ENCODE measurements at places on chromosomes 16 and 17.
A peak's percentile ranks its signal among the peaks of the same experiment; 100 is the strongest.

DNA sequence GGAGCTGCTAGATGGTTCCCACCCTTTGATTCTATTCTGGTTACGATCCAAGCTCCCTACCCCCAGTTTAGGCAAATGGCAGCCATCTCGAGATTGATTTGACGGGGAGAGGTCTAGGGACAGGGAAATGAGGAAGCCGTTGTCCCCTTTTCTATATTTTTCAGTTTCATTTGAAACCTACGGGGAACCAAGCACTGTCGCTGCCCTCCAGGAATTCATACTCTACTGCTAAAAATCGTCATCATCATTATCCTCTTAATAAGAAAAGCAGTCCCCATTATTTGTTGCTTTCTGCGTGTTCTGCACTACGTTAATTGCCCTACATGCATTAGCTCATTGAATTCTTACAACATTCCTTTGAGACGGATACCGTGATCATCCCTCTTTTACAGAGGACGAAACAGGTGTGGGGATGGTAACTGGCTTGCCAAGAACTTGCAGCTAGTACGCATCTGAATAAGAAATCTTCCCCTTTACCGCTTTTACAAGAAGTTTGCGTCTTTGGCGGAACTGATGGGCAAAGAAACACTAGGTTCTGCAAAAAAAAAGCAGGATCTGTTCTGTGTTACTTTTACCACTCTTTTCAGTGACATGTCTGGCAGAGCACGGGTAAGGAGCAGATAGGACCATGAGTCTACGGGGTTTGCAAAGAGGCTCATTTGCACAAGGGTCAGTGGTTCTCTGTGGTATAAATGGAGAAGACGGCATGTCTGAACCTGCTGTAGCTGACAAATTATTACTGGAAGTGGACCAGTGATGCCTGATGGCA is 1.1 kb downstream of the CCP110 start:
- DNase-seq = no peak

DNA sequence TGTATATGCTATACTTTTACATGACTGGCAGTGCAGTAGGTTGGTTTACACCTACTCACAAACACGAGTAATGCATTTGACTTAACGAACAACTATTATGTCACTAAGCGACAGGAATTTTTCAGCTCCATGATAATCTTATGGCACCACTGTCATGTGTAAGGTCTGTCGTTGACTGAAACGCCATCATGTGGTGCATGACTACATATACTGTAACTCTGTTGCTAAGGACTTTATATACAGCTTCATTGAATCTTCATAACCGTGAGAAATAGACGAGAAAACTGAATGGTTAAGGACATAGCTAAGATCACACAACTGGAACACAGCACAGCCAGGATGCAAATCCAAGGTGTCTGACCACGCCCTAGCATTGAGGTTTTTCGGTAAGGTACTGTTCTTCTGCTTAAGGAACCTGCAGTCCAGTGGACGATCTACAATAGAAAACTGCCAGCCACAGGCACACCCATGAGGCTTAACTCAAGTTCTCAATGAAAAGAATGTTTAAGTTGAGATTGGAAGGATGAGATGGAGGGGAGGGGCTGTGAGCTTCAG is 3.3 kb downstream of the CFAP20 start:
- DNase-seq = no peak

DNA sequence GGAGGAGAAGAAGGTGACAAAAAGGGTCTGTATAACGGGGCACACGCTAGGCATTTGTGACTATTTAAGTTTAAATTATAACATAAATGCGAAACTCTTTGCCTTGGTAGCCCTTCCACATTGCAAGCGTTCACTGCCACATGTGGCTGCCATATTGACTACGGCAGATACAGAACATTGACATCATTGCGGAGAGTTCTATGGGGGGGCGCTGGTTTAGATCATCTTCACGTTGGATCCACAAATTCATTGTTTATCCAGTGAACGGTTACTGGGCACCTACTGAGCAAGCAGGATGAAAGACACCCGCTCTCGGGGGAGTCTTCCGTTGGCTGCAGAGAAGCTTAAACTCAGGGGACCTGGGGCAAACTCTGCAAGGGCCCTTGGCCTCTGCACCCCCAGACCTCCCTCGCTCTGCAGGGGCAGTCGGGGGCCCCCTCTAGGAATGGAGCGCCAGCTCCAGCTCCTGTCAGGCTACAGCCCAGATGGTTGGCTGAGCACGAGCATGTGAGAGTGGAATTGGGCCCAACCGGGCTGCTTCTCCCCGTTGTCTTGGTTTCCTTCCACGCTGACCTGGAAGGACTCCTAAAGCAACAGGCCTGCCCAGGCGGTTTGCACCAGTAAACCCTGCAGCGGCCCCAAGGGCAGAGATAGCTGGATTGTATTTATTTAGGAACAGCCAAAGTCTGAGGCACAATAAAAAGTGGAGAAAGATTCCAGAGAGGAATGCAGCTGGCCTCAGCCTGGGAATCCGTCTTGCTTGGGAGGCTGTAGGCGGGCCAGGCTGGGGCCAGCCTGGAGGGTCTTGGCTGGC is 172.2 kb downstream of the SEC14L1 start:
- no peak for DNase-seq

- DNase-seq = no peak
Observed at GRCh38 chr17:82938873-82939620, 99.2 kb upstream of the ZNF750 start.

DNA sequence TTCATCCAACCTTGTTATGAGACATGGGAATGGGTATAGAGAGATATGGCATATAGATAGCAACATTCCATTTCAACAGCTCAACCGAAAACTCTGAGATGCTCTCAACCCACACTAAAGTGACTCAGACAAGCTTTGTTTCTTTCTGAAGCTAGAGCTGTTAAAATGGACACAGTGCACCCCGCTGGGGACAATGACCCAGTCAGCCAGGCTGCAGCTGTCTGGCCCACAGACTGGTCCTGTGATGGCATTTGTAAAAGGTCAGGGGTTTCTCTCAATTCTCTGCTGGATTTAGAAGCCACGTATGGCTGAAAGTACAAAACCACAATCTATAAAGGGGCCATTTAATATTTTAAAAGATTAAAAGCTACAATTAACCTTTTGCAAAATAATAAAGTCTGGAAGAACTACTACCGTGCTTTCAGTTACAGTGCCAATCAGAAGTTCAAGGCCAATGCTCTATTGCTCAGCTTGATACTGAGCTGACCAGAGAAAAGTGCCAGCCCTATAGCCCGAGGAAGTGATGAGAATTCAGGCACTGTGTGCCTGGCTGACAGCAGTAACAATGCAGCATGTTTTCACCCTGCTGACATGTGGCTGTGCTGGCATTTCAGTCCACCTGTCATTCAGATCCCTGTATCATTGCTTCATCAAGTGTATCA is 60.2 kb downstream of the TEX2 start:
- no peak for DNase-seq

GRCh38 chr16:70777973-70778406 is 23.0 kb downstream of the VAC14 start:
- no peak for DNase-seq

DNA sequence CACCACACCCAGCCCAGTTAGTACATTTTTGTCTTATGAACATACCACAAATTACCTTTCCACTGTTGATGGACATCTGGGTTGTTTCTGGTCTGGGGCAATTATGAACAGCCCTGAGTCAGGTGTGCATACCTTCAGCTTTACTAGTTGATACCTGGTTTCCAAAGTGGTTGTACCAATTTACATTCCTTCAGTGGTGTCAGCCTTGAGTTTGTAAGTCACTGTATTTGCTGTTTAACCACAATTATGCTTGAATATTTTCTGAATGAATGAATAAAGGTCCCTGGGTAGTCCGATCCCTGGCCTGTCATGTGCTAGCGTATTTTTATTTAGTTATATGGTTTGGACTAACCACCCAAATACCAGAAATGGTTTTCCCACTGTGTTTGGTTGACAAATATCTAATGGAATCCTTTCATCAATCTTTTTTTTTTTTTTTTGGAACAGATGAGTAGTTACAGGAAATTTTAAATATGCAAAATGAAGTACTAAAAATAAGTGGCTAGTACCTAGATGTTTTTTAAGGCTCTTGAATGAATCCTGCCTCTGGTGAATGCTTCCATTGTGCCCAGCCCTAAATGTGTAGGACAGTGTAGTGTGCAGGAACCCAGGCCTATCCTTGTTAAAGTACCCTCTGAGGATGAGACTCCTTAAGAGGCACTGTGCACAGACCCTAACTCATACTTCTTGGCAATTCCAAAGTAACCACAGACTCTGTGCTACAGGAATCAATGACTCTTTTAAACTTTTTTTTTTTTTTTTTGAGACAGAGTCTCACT is 3.7 kb downstream of the DUSP14 start:
- no peak for DNase-seq

DNA sequence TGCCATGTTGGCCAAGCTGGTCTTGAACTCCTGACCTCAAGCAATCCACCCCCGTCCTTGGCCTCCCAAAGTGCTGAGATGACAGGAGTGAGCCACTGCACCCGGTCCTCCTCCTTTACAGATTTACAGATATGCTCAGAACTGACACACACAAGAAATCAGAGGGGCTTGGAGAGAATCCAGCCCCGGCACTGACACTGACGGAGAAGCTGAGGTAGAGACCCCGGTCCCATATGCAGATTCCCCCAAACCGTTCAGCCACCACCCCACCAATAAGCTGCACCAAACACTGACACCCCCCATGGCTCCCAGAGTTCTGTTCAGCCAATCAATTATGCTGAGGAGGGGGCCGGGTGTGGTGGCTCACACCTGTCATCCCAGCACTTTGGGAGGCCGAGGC is 141.1 kb upstream of the RPH3AL start:
- DNase-seq = no peak

- DNase-seq = no peak
Observed at GRCh38 chr16:53741546-53741945, 37.6 kb downstream of the FTO start.

- DNase-seq = peak; percentile 60
Observed at GRCh38 chr16:70454222-70455034, at the start of gene FCSK. FCSK (plus strand) TSS chr16:70454595; CDS start chr16:70463191, 8,596 bp downstream.

- no peak for DNase-seq
Observed at GRCh38 chr17:2266865-2267228, 36.7 kb downstream of the SMG6 start.

GRCh38 chr16:17481736-17482135 is 11.0 kb upstream of the XYLT1 start:
- no peak for DNase-seq

GRCh38 chr17:50909765-50910605 is 43.8 kb upstream of the TOB1 start:
- DNase-seq = peak; percentile 61

DNA sequence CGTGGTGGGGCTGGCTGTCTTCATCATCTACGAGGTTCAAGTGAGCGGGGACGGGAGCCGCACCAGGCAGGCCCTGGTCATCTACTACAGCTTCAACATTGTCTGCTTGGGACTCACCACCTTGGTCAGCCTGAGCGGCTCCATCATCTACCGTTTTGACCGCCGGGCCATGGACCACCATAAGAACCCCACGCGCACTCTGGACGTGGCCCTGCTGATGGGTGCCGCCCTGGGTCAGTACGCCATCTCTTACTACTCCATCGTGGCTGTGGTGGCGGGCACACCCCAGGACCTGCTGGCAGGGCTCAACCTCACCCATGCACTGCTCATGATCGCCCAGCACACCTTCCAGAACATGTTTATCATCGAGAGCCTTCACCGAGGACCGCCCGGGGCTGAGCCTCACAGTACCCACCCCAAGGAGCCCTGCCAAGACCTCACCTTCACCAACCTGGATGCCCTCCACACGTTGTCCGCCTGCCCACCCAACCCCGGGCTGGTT is 5.1 kb upstream of the OTOP3 start:
- DNase-seq = no peak

- no peak for DNase-seq
Observed at GRCh38 chr17:73711184-73711583, 66.9 kb upstream of the SDK2 start.

DNA sequence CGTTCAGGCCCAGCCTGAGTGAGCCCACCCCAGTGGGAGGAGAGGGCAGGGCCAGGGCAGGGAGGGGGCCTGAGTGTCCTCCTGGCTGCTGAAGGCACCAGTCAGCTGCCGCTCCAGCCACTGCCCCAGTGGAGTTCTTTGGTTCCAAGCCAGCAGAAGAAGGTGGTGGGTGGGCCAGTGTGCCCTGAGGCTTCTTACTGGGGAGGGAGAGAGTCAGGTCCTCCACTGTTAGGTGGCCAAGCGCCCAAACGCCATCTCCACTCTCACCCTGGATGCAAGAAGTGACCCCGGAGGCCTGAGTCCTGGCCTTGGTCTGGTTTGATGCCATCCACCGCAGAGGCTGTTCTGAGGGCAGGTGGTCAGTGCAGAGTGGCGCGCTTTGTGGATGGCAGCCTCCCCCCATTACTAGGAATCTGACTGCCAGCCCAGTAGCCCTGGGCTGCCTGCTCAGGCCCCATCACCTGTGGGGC is 2.2 kb downstream of the RNF213 start:
- DNase-seq = no peak

GRCh38 chr17:39744836-39745215 is 7.1 kb downstream of the GRB7 start:
- no peak for DNase-seq

DNA sequence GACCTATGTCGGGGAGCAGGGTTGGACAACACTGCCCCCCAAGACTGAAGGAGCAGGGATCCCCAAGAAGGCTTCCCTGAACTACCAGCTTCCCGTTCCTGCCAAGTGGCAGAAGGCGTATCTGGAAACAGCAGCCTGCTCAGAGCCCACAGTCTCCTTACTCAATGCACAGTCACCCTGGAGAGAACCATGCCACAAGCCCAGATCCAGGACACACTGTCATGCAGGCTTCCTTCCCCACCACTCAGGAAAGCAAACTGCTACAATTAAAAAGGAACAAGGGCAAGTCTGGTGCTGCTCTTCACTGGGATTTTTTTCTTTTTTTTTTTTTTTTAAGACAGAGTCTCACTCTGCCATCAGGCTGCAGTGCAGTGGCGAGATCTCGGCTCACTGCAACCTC is 8.2 kb downstream of the WDR45B start:
- DNase-seq = no peak

- DNase-seq = no peak
Observed at GRCh38 chr17:1909985-1910384, 80.2 kb downstream of the RPA1 start.

GRCh38 chr17:39625198-39625785 is 1.5 kb upstream of the PPP1R1B start:
- DNase-seq = no peak

DNA sequence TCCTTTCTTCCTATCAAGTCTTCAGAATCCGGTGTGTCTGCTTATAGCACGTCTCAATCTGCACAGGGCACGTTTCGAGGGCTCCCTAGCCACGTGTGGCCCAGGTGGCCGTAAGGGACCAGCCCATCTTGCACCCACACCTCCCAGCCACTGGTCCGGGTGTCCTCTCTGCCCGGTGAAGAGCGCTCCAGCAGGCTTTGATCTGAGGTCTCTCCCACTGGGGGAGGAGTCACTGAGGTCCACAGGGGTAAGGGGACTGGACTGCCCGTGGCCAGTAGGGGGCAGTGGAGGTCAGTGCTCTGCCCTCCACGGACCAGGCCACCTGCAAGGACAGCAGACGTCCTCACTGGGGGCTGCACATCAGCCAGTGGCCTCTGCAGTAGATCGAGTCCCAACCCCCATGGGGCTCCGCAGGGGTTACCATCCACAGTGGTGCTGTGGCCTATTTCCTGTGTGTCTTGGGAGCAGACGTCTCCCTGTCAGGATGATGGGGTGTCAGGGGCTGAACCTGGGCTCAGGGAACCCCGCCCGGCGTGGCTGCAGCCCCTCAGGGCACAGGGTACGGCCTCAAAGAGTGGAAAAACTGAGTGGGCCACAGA is 204.1 kb upstream of the CIBAR2 start:
- DNase-seq = no peak
